Stimulated activated CD4-positive, alpha-beta T cell treated with anti-CD3 and anti-CD28 coated beads, TNF-alpha, amount 100 ng/mL, for 24 hours (primary cell): ENCODE measurements at places on chromosomes 4 and X.

DNA sequence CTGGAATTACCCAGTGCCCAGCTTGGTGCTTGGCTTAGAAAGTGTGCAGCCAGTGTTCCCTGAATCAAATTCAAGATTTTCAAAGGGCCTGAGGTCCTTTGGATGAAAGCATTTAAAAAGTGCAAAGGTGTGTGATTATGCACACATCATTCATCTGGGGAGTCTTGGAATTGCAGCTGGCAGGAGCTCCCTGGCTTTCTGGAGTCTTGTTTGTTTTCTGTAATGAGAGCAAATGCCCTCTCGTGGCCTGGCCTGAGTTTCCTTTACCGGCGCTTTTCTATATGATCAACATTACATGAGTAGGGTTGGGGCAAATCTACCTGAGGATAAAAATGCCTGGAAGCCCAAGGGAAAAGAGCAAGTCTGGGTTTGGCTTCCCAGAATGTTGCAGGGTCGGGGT, 24.6 kb upstream of the SORCS2 start:
- DNase-seq = no peak

GRCh38 chr4:66688674-66689073, 856.6 kb downstream of the CENPC start:
- no peak for DNase-seq

GRCh38 chrX:122094611-122095010, 1047.2 kb downstream of the GLUD2 start:
- DNase-seq = no peak

GRCh38 chr4:82284475-82284857, 89.3 kb downstream of the HNRNPD start:
- DNase-seq = no peak

GRCh38 chr4:94126669-94127068, 81.0 kb upstream of the SMARCAD1 start:
- DNase-seq = no peak

- DNase-seq = no peak
Observed at GRCh38 chr4:175308236-175308635, 390.1 kb downstream of the ADAM29 start.

DNA sequence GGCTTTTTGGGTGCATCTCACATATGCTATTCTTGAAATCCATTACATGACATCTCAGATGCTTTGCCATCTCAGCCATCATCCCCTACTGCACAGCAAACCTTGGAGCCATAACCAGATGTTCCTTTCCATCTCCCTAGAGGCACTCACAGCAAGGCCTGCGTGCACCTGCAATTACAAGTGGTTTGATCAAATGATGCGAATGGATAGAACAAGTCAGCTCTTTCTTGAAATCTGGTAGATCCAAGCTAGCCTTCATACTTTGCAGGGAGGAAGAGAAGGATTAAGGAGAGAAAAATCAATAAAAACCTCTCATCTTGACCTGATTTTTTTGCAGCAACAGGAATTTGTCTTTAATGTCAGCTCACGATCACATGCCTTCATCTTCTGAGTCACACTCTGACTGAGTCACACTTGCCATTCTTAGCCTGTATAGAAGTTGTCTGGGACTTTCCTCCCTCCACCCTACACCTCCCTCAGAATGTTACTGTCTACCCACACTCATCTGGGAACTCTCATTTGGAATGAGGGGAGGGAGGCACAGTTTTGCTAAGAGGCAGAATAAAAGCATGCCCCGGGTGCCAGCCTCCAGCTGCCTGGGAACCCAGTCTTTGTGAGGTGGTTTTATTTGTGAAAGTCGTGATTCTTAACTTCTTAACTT, 11.9 kb upstream of the TRIML1 start:
- no peak for DNase-seq

DNA sequence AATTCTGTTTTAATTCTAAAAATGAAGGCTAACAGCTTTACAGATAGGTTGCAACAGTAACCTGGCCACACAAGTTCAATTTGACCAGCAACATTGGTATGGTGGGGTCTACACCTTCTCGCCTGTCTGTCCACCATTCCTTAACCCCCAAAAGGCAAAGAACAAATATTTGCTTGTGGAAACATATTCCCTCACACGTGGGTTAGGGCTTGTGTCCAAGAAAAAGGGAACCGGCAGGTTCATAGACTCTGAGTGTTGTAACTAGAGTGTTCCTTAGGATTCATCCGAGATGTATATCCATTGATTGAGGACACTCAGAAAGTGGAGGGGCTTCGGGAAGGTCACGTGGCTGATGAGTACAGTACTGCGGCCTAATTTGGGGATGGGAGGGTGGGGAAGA, 54.1 kb downstream of the C4orf51 start:
- no peak for DNase-seq

GRCh38 chr4:29734343-29735213, 985.6 kb upstream of the PCDH7 start:
- no peak for DNase-seq

DNA sequence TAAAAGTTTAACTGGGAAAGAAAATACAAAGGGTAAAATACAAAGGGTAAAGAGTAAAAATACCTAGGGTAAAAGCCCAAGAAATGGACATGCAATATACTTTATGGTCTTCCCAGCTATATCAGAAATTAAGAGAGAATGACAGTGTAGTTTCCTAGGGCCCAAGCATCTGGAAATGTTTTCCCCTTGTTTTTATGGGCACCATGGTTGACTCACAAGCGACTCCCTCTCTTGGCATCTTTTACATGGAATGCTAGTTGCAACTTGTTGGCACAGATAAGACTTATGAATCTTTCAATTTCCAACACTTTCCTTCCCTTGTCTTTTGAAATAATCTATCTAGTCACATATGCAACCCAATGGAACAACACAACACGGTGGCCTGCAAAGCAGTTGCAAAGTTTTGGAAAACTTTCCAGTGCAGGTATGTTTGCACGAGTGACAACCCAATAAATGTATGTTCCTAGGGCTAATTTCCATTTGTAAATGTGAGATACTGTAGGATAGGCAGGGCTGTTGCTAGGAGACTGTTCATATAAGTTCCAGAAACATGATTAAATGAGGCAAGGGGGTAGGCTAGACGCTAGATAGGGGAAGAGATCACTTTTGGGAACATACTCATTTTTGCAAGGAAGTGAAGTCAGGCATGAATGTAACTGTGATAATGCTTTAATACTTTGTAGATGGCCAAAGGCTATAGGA, 36.4 kb upstream of the CWH43 start:
- no peak for DNase-seq

GRCh38 chrX:85244450-85245211, 840 bp downstream of the ZNF711 start:
- no peak for DNase-seq

DNA sequence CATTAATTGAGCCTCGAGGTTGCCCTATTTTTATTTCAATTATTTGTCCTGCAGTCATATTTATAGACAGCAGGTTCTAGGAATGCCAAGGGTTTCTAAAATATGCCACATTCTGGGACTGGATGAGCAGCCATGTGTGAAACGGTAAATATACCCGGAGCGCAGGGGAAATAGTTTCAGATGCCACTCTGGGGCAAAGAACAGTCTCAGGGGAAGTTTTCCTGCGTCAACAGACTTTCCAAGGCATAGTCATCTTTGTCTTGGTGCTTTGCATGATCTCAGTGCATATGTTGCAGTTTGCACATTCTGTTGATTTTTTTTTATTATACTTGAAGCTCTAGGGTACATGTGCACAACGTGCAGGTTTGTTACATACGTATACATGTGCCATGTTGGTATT, 71.0 kb downstream of the GPAT3 start:
- no peak for DNase-seq

DNA sequence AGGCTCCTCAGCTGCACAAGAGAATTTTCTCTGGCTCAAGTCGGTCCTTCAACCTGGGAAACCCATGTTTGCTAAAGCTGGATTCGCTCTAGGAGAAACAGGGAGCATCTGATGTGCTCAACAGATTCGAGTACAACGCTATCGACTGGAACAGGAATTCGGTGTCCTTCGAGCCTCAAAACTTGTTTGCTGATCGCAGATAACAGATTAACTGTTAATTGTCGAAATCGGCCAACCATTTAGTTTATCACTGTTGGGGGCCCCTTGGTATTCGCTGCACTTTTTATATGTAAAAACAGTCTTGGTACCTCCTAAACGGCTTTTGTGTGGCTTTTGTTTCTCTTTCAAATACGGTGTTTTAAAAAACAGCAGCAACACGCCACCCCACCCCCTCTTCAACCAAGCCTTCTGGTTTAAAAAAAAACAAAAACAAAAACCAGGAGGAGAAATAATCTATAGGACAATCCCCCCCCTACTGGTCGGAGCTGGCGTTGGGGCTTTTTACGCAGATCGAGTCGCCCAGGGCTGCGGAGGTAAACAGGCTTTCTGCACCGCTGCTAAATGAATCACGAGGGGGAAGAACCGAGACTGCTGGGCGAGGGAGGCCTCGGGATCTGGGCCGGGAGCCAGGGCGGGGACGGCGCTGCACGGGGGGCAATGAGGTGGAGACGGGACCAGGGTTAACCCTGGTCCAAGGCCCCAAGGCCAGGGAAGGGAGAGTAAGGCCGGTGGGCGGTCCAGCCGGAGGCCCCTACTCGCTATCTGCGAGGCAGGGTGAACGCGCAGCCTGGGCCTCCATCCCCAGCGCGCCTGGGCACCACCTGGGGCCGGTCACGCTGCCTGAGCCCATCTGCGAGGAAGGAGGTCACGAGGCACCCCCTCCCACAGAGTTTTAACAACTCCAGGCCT, 71.7 kb upstream of the BCOR start:
- DNase-seq = peak; percentile 67

GRCh38 chrX:97399400-97399799, 515.7 kb downstream of the RPA4 start:
- DNase-seq = no peak

DNA sequence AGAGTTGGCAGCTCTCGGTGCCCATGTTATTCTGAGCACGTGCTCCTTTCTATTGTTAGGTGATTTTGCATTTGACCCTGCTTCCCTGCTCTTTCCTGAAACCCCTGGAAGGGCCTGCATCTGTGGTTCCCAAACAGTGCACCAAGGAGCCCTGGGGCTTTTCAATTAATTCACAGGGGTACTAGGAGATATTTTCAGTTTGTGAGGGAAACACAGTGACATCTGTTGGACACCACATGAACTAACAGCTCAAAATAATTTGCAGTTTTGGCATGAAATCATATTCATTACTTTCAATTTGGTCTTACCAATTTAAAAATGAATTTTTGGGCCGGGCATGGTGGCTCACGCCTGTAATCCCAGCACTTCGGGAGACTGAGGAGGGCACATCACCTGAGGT, 156.6 kb downstream of the GATB start:
- DNase-seq = no peak

GRCh38 chrX:64394059-64394873, 986 bp downstream of the MTMR8 start:
- no peak for DNase-seq

GRCh38 chrX:69616457-69617203, 717 bp downstream of the EDA start:
- DNase-seq = peak; percentile 4

- no peak for DNase-seq
Observed at GRCh38 chr4:167715176-167715575, 377.2 kb upstream of the ANXA10 start.

- DNase-seq = no peak
Observed at GRCh38 chr4:101774807-101775206, 15.7 kb upstream of the BANK1 start.

- DNase-seq = no peak
Observed at GRCh38 chr4:122104184-122104583, 47.9 kb upstream of the BLTP1 start.

GRCh38 chr4:124157396-124158083, 555.0 kb downstream of the ANKRD50 start:
- DNase-seq = no peak
